ENCODE measurements at places on chromosomes 11 and 22.

GRCh38 chr22:28914201-28914600, 30.8 kb downstream of the ZNRF3 start:
- DNase-seq = no peak

DNA sequence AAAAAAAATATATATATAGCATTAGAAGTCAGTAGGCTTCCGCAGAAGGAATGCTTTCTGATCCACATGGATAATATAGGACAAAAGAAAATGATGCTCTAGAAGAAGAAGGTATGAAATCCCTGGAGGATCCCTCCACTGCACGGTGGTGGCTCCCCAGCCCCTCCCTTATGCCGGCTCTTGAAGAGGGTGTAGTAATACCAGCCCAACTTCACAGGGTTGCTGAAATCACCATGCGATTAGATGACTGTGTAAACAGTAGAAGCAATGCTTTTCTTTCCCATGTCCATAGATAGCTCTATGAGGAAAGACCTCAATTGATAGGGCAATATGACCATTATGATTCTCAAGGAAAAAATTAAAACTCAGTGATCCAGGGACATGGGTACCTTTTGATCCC, 3.2 kb upstream of the ETS1 start:
- DNase-seq = no peak

DNA sequence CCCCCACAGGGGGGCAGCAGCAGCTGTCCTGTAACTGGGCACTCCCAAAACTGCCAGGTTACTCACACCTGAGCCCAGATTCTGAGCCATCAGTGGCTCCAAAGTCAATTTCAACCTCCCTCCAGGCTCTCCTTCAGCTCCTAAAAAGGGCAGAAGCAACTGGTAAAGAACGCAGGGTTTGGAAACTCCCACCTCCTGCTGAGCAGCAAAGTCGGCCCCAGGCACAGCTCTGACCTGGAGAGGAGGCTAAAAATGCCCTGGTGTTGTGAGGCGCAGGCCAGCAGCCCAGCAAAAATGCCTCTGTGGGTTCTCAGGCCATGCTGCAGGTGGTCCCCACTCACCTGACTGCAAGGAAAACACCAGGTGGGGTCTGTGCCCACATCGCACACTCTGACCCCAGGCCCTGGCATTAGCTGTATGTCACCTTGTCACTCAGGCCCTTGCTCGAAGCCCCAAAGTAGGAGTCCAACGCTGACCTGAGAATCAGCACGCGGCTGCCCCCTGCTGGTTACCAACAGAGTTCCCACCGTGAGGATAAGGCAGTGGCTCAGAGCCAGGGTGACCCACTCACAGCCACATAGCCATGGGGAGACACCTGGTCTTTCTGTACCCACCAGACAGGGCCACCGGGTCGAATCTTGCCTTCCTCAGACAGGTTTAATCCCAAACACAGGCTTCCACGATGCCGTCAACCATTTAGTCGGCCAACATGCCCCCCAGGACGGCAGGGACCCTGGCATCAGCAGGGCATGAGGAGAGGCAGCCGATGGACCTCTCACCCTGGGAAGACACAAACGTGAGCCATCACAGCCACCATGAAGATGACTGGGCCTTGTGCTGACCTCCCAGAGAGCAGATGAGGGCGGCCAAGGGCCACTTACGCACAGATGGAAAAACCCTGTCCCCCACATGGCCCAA, 11.1 kb downstream of the POLR3H start:
- no peak for DNase-seq

DNA sequence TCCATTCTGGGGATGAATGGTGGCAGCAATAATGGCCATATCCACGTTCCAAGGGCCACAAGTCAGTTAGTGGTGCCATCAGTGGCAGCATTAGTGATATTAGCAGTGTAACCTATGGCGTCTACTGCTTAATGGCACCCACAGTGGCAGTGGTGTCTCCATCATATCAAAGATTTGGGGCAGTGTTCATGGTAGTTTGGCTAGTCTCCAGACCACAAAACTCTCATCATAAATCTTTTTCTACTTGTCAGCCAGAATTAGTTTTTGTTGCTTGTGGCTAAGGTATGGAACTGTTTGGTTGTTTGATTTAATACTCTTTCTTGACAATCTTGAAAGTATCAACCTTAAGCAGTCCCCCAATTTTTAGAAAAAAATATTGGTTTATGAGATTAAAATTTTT, 45.1 kb upstream of the DEUP1 start:
- DNase-seq = no peak

DNA sequence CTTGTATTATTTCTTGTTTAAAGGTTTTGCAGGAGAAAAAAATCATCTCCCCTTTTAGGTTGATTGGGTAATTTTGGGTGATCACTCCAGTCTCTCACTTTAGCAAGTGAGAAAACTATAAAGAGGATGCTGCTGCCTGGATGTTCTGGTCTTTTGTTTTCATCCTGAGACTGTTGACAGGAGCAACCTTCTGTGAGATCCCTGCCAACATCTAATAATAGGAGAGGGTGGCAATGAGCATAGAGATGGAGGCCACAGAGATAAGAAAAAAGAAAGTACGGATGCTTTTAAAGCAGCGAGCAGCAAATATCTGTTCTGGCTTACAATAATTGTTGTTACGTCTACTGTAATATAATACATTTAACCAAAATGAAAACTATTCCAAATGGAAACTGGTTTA, 293.6 kb upstream of the MTNR1B start:
- no peak for DNase-seq

GRCh38 chr11:3880724-3881123, 25.3 kb downstream of the STIM1 start:
- DNase-seq = no peak

DNA sequence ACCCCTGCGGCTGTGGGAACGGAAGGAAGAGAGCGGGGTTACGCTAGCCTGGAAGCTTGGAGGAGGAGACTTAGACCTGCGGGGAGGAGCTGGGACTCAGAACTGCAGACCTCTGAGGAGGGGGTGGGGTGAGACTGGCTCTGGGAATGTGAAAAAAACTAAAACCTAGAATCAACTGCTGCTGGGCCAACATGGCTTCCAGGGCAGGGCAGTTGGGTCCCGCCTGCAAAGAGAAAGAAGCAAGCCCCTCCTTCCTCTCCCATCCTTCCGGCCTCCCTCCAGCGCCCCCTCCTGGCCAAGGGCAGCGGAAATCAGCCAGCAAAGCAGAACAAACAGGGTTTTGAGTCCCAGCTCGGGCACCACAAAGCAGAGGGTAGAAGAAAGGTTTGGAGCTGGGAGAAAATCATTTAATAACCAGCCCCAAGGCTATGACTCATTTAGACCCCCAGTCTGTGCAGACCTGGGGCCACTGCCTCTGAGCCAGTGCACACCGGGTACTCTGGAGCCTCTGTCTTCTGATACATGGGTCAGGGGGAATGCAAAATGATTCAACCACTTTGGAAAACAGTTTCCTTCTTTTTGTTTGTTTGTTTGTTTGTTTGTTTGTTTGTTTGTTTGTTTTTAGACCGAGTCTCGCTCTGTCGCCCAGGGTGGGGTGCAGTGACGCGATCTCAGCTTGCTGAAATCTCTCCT, 7.3 kb upstream of the NCF4 start:
- DNase-seq = no peak

DNA sequence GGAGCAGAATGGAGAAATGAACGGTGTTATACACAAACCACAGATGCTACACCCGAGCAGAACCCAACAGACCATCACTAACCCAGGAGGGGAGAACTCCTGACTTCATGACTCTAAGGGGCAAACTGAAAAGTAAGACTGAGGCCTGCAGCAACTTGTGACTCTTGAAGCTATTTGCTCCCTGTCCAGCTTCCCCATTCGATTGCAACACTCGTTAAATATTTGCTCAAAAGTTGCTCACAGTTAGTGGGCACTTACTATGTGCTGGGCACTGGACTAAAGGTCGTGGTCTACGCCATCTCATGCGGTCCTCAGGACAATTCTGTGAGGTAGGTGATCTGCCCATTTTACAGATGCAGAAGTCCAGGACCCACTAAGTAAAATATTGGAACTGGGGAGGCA, 9.5 kb upstream of the ADA2 start:
- DNase-seq = no peak

GRCh38 chr22:27097506-27097905, 440.1 kb downstream of the MIAT start:
- no peak for DNase-seq

DNA sequence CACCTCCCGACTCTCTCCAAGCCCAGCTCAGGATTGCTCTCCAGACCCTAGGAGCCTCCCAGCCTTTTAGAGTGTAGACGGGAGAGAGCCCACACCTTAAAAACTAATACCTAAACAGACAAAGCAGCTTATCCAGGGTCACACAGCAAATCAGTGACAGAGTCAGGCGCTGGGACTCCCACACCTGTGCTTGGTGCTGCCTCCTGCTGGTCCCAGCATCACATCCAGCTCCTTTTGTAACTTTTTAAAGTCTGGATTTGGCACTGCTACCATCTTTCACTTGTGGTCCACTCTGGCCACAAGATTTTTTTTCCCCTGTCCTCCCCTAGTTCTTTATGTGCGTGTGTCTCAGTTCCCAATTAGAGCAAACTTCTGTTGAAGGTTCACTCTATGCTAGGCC, 4.7 kb downstream of the ANO1 start:
- DNase-seq = no peak

DNA sequence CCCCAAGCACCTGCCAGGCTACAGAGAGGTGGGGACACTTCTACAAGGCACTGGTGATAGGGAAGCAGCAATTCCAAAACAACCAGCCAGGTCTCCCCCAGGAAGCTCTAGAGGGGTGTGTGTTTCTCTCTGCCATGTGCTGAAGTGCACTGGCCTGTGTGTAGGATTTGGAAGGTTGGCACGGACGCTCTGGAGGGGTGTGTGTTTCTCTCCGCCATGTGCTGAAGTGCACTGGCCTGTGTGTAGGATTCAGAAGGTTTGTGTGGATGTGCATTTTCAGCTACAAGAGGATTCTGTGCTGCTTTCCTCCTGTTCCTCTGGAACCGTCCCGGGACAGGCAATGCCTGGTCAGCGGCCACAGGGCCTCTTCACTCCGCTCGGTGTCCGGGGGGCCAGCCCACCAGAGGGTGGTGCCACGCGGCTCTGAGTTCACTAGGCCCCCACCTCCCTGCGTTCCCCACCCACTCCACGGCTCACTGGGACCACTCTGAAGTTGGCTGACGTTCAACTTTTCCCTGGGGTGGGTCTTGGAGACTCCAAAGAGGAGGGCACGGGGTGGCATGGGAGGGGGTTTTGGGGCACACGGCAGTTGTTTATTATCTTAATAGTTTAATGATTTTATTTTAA, 552.8 kb downstream of the BRD1 start:
- no peak for DNase-seq

DNA sequence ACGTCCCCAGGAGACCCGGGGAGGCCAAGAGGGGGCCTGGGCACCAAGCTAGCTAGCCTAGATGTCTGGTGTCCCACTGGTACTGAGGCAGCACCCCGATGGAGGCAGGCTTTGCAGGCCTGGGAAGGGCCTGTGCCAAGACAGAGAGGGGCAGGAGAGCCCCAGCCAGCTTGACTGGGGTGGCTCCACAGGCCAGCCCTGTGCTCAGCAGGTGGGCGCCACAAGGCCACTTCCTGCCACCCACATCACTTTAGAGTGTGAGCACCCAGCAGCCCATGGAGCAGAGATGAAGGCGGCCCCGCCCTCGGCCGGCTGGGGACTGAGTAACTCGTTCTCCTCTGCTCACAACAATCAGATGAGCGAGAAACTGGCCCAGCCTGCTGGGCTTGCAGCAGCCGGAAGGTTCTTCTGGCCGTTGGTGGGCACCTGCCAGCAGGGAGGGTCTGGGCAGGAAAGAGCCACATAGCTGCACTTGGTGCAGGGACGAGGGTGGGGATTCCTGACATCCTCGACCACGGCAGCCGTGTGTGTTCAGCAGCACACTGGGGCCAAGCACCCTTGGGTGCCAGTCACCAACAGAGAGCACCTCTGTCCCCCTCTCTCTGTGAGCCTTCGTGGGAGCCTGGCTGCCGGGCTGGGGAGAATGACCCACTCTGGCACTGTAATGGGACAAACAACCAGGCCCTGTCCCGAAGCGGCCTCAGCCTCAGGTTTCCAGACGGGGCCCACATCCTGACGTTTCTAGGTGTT, 7.6 kb downstream of the OSBPL5 start:
- no peak for DNase-seq

- DNase-seq = no peak
Observed at GRCh38 chr11:69560141-69560790, 78.8 kb downstream of the LINC01488 start.

DNA sequence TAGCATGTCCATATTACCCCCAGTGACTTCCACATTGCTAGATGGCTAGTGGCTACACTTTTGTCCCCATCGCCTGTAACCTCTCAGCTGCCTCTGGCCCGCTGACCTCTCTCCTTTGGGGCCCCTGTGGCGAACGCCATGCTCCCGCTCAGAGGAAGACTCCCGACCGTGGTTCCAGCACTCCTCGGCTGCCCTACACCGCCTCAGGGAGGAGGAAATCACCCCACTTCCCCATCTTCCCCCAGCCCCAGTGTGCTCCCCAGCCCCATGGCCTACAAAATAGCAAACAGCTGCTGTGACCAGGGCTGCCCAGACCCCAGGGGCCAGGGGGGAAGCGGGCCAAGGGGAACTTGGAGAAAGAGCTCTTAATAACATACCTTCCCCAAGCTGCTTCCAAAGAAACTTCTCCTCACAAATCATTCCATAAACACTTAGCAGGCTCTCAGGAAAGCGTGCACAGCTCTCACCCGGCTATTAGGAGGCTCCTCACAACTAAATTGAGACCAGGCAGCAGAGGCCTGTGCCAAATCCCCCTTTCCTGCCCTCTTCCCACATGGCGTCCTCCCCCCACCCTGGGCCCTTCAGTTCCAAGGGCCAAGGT, 63.5 kb upstream of the WNT11 start:
- no peak for DNase-seq

GRCh38 chr11:19705936-19706335, 6.7 kb upstream of the NAV2 start:
- no peak for DNase-seq

DNA sequence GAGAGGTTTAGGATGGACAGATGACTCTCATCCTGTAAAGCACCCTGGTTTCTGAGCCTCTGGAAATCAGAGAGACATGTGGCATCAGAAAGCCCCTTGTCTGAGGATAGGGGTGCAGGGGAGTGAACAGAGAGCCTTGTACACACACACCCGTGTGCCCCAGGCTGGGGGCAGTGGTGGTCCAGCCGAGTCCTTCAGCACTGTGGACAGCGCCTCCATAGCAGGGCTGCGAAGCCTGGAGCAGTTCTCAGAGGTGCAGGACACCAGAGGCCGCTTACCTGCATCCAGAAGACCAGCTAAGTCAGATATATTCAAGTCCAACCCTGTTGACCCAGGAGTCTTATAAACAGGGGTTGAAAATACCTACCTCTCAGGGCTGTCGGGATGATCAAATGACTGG, 11.5 kb upstream of the IGSF9B start:
- DNase-seq = no peak

DNA sequence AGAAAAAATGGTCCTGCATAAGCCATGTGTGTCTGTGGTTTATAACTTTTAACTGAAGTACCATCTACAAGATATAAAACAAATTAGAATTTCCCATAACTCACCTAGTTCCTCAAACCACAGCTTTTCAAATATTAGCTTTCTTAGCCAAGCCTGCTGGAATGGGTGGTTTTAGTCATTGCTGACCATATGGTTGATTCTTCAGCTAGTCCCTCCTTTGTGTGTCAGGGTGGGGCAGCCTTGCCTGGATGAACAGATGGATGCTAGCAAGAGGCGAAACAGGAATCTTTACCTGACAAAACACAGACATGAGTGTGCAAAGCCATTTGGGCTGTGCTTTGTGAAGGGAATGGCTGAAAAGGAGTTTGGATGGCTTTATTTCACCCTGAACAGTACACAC, 6.9 kb upstream of the B3GNT6 start:
- DNase-seq = no peak

Data from retinal pigment epithelial cell (primary cell).